ENCODE measurements at places on chromosomes 6 and 20.

GRCh38 chr20:9555781-9556180, 41.4 kb downstream of the LAMP5 start:
- no peak for DNase-seq

DNA sequence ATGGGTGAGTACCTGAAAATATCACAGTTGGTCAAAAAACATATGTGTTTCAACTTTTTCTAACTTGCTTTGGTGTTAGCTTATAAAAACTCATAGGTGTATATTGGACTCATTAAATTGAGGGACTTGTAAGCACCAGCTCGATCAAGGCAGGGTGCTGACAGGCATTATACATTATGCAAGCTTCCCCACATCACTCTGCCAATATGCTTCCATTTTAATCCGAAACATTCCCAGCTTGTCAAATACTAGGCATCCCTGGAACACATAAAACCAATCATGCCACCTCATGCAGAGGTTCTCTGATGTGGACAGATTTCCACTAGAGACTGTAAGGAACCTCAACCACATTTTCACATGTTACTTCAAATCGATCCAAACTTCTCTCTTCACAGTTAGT, 187.3 kb upstream of the NT5E start:
- no peak for DNase-seq

DNA sequence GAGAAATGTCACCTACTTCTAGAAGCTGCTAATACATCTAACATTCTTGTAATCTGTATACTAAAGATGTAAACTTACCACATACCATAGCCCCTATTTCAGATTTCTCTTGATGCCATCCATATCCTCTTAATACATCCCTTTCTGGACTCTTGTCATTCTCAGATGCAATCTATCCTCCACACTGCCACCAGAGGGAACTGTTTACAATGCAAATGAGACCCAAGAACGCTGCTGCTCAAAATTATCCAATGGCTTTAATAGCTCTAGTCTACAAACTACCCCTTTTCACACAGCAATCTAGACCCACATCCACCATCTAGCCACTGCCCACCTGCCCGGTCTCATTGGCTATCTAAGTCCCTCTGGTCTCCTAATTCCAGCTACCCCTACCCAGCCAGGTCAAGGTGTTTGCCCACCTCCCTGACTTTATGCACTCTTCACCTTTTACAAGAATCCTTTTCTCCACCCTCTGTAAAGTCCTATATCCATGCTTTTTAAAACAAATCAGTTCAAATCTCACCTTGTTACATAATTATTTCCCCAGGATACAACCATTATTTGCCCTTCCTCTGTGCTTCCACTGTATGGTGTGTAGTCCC, 14.8 kb downstream of the FAXC start:
- no peak for DNase-seq

DNA sequence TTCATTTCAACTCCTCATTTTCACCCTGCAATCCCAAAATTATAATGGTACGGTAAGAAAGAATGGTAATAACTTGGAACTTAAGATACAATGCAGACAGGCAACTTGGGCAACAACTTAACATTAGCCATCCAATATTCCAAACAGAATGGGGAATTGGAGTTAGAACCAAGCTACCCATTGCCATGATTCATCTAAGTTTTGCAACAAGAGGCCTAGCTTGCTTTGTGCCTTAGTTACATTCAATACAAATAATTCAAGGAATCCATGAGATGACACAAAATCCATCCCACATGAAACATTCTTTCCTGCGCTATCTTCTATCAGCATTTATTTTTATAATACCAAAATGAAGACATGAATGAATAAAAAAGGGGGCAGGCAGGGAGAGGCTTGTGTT, 28.4 kb downstream of the DCDC2 start:
- DNase-seq = no peak

All from stimulated activated CD4-positive, alpha-beta T cell treated with anti-CD3 and anti-CD28 coated beads, Interleukin-1b, Interleukin-23, amount 100 ng/mL, for 1 hour (primary cell).